LHCN-M2 (cell line): ENCODE measurements at places on chromosomes 4 and X. TPM values are rescaled to one million over a fixed set of nuclear protein-coding genes. Genes with fewer than 3 reads are reported as not detected.

DNA sequence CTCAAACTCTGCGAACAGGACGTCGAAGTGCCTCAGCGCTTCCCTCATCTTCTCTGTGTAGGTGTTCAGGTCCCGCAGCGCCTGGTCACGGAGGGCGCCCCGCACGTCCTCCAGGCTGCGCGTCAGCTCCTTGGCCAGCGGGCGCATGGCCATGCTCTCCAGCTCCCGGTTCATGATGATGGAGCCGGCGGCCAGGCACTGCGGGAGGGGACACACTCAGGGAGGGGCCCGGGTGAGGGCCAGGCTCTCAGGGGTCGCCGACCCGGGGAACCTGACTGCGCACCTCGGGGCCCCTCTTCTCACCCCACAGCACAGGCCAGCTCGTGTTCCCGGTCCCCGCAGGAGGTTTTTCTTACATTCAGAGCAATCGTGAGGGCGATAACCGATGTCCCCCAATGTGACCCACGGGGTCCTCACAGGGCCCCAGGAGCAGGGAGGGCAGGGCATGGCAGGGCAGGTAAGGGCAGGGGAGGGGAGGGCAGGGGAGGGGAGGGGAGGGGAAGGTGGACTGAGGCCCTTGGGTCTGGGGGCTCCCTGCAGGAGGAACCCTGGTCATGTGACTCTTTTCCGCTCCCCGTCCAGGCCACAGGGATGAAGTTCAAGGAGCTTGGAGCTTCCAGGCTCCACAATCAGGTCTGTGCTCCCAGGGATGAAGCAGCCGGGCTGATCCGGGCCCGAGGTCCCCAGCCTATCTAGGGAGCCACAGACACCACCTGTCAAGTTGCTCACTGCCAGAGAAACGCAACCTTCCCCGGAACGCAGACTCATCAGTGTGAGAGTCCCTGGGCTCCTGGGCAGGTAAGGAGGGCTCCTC lies 77.8 kb upstream of the MXD4 start:
- DNase-seq, result no peak

GRCh38 chr4:15654593-15655222 lies 449 bp downstream of the FBXL5 start:
- peak; percentile 43 for DNase-seq

GRCh38 chr4:4810092-4810774 lies 49.2 kb upstream of the MSX1 start:
- DNase-seq, result no peak

DNA sequence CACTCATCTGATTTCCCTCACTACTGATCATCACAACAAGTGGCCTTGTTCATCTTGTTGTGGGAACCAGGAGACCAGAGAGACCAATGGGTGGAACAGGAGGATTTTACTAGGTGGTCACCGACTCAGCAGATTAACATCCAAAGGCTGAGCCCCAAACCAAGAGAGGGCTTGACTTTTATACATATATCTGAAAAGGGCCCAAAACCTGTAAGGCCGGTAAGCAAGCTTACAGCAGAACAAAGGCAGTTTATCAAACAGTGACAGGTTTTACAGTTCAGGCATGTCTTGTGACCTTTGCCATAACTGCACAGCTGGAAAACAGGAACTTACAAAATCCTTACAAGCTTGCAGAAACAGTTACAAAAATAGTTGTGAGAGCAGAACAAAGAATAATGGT lies 195.9 kb downstream of the OR13H1 start:
- peak; percentile 1 for DNase-seq

DNA sequence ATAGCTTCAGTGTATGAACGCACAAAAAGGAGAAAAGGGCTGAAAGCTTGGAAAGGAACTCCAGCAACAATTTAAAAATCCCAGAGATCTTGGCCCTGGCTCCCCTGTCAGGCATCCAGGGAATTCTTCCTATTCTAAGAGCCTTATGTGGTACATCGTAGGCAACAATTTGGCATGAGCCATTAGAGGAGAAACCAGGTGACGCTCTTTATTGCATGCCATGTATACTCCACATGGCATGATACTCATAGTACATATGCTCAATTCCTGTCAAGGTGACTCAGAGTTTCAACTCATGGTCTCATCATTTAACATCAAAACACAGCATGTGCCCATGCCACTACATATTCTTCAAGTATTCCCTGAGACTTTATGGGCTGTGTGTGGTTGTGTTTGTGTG lies 191.3 kb downstream of the OR13H1 start:
- peak; percentile 32 for DNase-seq

- DNase-seq, result no peak
Observed at GRCh38 chr4:40372651-40373050, 37.5 kb downstream of the CHRNA9 start.

DNA sequence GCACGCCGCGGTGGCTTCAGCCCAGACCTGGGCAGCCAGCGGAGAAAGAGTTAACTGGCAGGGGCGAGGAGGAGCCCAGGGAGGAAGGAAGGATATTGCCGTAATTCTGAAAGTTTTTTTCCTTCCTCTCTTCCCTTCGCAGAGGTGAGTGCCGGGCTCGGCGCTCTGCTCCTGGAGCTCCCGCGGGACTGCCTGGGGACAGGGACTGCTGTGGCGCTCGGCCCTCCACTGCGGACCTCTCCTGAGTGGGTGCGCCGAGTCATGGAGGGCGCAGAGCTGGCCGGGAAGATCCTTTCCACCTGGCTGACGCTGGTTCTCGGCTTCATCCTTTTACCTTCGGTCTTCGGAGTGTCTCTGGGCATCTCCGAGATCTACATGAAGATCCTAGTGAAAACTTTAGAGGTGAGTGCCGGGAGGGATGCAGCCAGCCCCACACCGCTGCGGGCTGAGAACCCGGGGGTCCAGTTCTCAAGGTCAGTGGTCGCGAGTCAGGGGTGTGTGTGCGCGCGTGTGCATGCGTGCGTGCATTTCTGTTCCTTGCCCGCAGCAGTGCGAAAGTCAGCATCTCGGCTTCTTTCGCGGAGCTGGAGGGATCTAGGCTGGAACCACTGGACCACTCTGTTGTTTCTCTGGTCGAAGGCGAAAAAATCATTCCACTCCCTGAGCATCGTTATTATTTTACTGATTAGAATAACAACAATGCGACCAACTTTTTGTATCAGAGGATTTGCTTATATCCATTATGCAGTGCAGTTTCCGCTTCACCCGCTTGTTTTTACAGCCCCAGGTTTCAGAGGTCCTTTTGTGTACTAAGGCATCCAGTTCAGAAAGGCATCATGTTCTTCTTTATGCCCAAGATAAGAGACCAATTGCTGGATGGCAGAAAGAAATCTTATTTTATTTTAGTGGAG lies 709 bp downstream of the GPAT3 start:
- DNase-seq, result no peak

- DNase-seq, result no peak
Observed at GRCh38 chr4:3415471-3416141, 26.2 kb upstream of the HGFAC start.

GRCh38 chr4:74501579-74501978 lies 56.6 kb downstream of the AREG start:
- DNase-seq, result peak; percentile 98

DNA sequence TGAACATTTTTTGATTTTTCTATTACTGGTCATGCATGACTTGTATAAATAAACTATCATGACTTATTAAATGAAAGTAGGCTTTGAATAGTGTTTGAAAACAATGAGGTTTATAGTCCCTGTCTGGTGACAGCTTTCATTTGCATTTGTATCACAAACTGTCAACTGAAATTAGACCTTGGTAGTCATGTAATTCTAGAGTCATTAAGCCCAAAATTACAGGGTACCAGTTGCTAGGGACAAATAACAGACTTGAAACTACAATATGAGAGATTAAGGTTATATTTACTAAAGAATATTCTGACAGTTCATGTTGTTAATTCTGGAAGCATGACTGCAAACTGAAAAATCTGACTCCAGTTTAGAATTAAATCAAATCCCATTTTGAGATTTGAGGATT lies 9.2 kb upstream of the VAMP7 start:
- no peak for DNase-seq

- no peak for DNase-seq
Observed at GRCh38 chr4:166501941-166502382, 628.9 kb downstream of the TLL1 start.

GRCh38 chr4:1269209-1269608 lies 20.3 kb upstream of the CTBP1 start:
- no peak for DNase-seq

GRCh38 chrX:21487832-21488231 lies 113.6 kb downstream of the CNKSR2 start:
- DNase-seq, result no peak

GRCh38 chrX:86002076-86002896 lies 45.1 kb downstream of the CHM start:
- DNase-seq, result peak; percentile 6

DNA sequence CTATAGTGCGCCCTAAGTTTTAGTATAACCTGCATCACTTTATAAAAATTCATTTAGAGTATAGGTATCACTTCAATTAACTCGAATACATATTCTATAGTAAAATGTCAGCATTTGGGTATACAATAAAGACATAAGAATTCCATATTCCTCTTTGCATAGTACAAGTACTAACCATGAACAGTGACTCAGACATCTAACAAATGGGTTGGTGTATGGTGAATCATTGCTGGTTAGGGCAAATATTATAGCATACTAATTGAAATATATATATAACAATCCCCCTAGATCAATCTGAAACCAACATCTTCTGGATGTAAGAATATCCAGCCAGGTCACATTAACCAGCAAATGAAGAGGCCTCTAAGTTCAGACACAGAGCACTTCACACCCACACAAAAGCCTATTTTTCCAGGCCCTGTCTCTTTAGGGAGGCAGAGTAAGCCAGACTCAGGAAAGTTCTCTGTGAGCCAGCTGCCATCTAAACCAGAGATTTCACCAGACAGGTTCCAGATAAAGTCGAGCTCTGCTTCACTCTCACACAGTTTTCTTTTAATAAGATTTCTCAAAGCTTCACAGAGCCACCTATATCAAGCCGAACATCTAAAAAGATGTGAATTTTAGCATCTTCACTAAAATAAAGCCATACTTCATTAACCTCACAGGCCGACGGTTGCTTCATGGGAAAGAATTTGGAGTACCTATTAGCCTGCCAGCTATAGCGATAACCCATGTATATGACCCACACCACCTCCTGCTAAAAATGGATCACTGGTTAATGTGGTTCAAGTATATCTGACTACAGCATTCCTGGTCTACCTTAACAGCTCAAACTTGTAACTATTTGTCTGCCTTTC lies 200.0 kb upstream of the FTHL17 start:
- DNase-seq, result no peak

DNA sequence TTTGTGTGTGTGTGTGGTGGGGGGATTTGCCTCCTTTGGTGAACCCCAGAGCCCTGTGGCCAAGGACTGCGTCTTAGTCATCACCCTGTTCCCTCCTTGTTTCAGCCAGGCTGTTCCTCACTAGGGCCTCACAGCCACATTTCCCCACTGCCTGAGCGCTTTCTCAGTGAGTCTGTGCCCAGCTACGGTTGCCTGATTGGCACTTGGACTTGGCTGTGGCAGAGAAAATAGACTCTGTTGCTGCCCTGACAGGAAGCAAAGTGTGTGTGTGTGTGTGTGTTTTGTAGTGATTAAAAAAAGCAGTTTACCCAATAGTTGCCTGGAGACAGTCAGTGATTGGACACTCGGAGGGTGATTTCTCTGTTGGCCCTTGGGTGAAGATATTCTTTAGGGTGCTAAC lies 113.0 kb downstream of the UCHL1 start:
- DNase-seq, result no peak

GRCh38 chrX:153723351-153724251 lies 586 bp downstream of the BCAP31 start:
- no peak for DNase-seq

GRCh38 chr4:166777760-166778159 lies 456.5 kb downstream of the SPOCK3 start:
- no peak for DNase-seq

DNA sequence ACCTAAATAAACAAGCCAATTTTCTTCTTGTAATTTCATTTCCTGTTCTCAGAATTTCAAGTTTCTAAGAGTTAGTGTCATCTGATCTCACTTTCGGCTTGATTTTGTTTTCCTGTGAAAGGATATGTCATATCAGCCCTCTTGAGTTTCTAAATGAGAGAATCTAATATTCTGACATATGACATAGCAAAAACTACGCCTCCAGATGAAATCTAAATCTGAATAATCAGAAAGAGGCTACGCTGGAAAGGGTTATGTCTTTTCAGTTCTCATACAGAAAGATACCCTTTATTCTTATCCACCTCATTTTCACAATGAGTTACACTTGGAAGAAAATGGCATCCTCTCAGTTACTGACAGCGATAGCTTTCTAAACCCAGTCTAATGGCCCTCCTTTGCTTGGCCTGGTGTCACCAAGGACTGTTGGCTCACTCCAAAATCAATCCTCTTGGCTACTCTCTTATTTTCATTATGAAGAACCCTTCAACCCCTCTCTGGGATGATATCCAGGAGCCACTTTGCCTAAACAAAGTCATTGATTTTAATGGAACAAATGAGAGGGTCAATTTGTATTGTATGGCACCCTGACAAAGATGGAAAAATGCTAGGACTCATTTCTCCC lies 65.6 kb downstream of the ASB9 start:
- no peak for DNase-seq

DNA sequence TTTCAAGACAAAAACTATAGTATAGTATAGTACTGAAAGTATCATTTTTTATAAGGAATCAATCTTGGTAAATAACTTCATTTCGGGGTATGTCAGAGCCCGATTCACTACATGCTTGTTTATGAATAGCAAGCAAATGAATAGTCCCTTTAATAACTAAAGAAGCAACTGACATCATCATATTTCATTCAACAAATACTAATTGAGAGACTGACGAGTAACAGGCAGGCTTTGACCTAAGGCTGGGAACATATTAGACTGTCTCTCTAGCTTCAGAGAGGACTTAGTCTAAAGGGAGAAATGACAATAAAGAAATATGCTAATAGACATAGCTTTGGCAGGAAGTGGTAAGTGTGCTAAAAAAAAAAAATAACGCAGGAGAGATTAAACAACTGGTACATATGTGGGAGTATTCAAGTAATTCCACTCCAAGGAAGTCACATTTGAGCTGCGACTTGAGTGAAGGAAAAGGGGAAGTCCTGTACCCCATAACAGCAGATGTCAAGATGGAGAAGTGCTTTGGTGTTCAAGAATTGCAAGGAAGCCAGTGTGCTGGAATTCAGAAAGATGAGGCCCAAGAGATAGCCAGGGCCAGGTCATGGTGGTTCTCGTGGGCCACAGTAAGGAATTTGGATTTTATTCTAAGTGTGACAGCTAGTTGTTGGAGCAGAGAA lies 284.9 kb downstream of the FBXO8 start:
- no peak for DNase-seq

The KCND1 gene
- total RNA-seq, result 0.32 and 0.69 TPM in 2 replicates

The MAGEA1 gene
- total RNA-seq, result not detected in 2 replicates

The CDKL2 gene
- 0.06 and 1.0 TPM in 2 replicates for total RNA-seq

The HUWE1 gene
- total RNA-seq, result 63.3 and 76.3 TPM in 2 replicates

The CSAG1 gene
- not detected in 2 replicates for total RNA-seq

The GAGE12J gene
- total RNA-seq, result not detected in 2 replicates

The NUDT10 gene
- 1.1 and 1.2 TPM in 2 replicates for total RNA-seq

The CSAG2 gene
- total RNA-seq, result not detected in 2 replicates

The OPHN1 gene
- total RNA-seq, result 2.8 and 4.5 TPM in 2 replicates

The MAGEA2 gene
- not detected in 2 replicates for total RNA-seq

The UGT2B11 gene
- not detected in 2 replicates for total RNA-seq

The USP26 gene
- total RNA-seq, result not detected in 2 replicates

The PRSS12 gene
- total RNA-seq, result 6.6 and 8.2 TPM in 2 replicates
